ENCODE measurements at places on chromosomes 16 and 17. TPM values are rescaled to one million over a fixed set of nuclear protein-coding genes. Genes with fewer than 3 reads are reported as not detected.
A peak's percentile ranks its signal among the peaks of the same experiment; 100 is the strongest.

- H3K27me3 ChIP-seq = no peaks in the 10 kb centered on the region
- no peak overlapping the region for H3K4me3 ChIP-seq
- DNase-seq = no peak
- H3K4me1 ChIP-seq = peaks cover 9% of the 10 kb centered on the region
- H3K36me3 ChIP-seq = no peaks in the 10 kb centered on the region
These were observed 9.5 kb downstream of the NLRC5 start for GRCh38 chr16:56998861-56999260.

GRCh38 chr16:54165912-54166865 lies 120.4 kb downstream of the IRX3 start:
- H3K4me1 ChIP-seq = no peaks in the 10 kb centered on the region
- no peak overlapping the region for H3K4me3 ChIP-seq

- no peaks in the 10 kb centered on the region for H3K4me1 ChIP-seq
- no peak overlapping the region for H3K27ac ChIP-seq
- no peak overlapping the region for H3K4me3 ChIP-seq
- H3K27me3 ChIP-seq = no peaks in the 10 kb centered on the region
- no peak for DNase-seq
These were observed 1.7 kb downstream of the HOXB1 start for GRCh38 chr17:48528936-48529682.

DNA sequence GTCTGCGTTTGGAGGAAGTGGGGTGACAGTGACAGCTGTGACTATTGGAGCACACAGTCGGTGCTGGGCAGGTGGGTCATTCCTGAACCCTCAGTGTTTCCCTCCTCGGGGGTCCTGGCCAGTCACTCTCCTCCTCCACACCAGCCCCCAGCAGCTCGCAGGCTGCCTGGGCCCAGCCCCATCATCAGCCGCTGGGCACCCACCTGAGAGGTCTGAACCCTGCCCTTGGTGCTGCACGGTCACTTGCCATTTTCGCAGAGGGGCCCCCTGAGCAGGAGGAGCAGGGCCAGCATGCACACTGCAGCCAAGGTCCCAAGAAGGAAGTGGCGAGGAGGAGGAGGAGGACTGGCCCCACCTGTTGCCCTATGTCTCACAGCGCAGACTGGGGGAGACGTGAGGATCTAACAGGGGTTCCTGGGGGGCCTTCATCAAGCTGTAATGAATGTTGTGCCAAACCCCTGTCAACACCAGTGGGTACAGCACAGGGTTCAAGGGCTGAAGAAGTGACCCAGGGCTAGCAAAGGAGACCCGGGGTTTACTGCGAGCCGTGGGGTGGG lies 23.0 kb downstream of the JPH3 start:
- H3K27ac ChIP-seq = no peak overlapping the region
- no peak for DNase-seq
- H3K27me3 ChIP-seq = no peaks in the 10 kb centered on the region
- H3K4me1 ChIP-seq = 0 out of 2 replicates have a peak, but pooled peaks cover 4% of the 10 kb centered on the region

The CCDC200 gene
- total RNA-seq = not detected

GRCh38 chr17:45940826-45941225 lies 46.5 kb downstream of the MAPT start:
- DNase-seq = no peak
- H3K4me1 ChIP-seq = no peaks in the 10 kb centered on the region
- H3K27ac ChIP-seq = no peak overlapping the region
- H3K36me3 ChIP-seq = no peaks in the 10 kb centered on the region
- no peak overlapping the region for H3K4me3 ChIP-seq
- peaks cover 38% of the 10 kb centered on the region for H3K27me3 ChIP-seq

DNA sequence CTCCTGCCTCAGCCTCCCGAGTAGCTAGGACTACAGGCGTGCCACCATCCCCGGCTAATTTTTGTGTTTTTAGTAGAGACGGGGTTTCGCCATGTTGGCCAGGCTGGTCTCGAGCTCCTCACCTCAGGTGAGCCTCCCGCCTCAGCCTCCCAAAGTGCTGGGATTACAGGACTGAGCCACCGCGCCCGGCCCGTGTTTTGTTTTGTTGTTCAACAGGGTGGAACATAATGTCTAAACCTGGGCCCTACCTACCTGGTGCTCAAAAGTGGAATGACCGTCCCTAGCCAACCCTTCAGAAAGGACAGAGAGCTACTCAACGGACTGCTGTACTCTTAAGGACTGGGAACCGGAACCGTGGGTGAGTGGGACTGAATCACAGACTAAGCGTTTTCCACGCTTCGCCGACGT lies 772 bp upstream of the KIF22 start:
- H3K36me3 ChIP-seq = no peaks in the 10 kb centered on the region
- no peaks in the 10 kb centered on the region for H3K27me3 ChIP-seq
- peak overlapping the region; percentile 69 for H3K4me3 ChIP-seq
- peaks cover 13% of the 10 kb centered on the region for H3K4me1 ChIP-seq

The TEKT1 gene
- not detected for total RNA-seq

GRCh38 chr17:81106716-81107115 lies 58.6 kb upstream of the PVALEF start:
- H3K27ac ChIP-seq = no peak overlapping the region
- H3K4me3 ChIP-seq = no peak overlapping the region
- DNase-seq = no peak

- no peak overlapping the region for H3K4me3 ChIP-seq
- H3K27ac ChIP-seq = no peak overlapping the region
- DNase-seq = no peak
- no peaks in the 10 kb centered on the region for H3K4me1 ChIP-seq
These were observed 48.5 kb upstream of the HS3ST3A1 start for GRCh38 chr17:13650096-13650675.

DNA sequence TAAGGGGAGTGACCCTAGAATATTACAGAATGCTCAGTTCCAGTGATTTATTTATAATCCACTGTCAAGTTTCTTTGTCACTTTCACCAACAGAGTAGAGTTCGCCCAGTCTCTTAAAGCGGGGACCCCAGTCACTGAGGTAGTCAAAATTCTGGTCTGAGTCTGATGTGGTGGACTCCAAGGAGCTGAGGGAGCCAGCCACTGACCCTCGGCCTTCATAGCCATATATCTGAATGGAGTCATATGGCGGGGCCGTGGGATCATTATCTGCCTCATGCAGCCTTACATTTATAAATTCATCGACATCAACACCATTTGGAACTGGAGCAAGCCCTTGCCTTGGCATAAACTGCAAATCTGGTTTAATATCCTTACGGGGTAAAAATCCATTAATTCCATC lies 382.7 kb downstream of the CDH8 start:
- no peak overlapping the region for H3K27ac ChIP-seq
- H3K36me3 ChIP-seq = no peaks in the 10 kb centered on the region
- DNase-seq = no peak
- no peak overlapping the region for H3K4me3 ChIP-seq
- H3K4me1 ChIP-seq = no peaks in the 10 kb centered on the region
- H3K27me3 ChIP-seq = no peaks in the 10 kb centered on the region

GRCh38 chr16:57871456-57871855 lies 69.2 kb upstream of the KIFC3 start:
- peak; percentile 77 for DNase-seq
- no peaks in the 10 kb centered on the region for H3K36me3 ChIP-seq
- no peak overlapping the region for H3K4me3 ChIP-seq
- H3K4me1 ChIP-seq = peaks cover 15% of the 10 kb centered on the region
- H3K27ac ChIP-seq = peak overlapping the region; percentile 41
- no peaks in the 10 kb centered on the region for H3K27me3 ChIP-seq

DNA sequence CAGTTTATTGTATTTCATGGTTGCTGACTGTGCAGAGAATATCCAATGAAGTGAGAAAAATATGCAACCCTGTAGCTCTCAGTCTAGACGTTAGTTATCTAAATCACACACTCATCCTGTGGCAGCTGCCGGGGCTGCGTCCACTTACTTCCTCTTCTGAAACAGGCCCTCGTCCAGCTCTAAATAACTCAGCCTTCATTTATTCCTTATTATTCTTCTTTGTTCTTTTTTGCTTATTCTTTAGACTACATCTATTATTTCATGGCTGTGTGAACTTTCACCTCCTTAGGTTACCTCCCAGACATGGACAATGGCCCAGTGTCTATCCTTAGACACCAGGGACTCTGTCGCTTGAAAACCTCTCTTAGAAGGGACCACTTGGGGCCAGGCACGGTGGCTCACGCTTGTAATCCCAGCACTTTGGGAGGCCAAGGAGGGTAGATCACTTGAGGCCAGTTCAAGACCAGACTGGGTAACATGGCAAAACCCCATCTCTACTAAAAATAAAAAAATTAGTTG lies 3.4 kb upstream of the THUMPD1 start:
- no peak overlapping the region for H3K4me3 ChIP-seq
- no peak overlapping the region for H3K27ac ChIP-seq
- no peaks in the 10 kb centered on the region for H3K27me3 ChIP-seq
- DNase-seq = no peak
- H3K4me1 ChIP-seq = peaks cover 6% of the 10 kb centered on the region
- no peaks in the 10 kb centered on the region for H3K36me3 ChIP-seq

DNA sequence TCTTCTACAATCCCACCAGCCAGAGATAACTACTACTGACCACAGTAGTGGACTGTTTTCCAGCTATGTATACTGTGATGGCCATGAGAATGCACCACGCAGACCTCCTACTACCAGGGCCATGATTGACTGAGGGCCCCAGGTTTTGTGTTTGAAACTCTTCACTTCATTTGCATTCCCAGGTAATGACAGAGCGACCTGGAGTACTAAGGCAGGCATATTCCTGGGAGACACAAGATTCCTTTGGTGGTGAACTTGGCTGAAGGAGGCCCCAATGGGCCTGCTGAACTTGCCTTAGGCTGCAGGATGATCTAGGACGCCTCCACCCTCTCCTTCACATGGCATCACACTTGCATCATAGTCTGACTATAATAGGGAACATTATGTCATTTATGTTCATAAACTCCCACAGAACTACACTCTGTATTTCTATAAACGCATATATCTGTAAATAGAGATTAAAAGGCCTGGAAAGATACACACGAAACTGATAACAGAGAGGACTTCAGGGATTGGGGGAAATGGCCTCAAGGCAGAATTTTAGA lies 30.4 kb downstream of the CLEC19A start:
- H3K27ac ChIP-seq = no peak overlapping the region
- DNase-seq = no peak
- no peak overlapping the region for H3K4me3 ChIP-seq
- H3K27me3 ChIP-seq = no peaks in the 10 kb centered on the region
- no peaks in the 10 kb centered on the region for H3K36me3 ChIP-seq
- no peaks in the 10 kb centered on the region for H3K4me1 ChIP-seq

GRCh38 chr16:79483336-79483735 lies 117.2 kb downstream of the MAF start:
- H3K27ac ChIP-seq = no peak overlapping the region
- H3K36me3 ChIP-seq = no peaks in the 10 kb centered on the region
- H3K27me3 ChIP-seq = no peaks in the 10 kb centered on the region
- no peaks in the 10 kb centered on the region for H3K4me1 ChIP-seq

The HOXB6 gene
- total RNA-seq = 9.5 TPM

DNA sequence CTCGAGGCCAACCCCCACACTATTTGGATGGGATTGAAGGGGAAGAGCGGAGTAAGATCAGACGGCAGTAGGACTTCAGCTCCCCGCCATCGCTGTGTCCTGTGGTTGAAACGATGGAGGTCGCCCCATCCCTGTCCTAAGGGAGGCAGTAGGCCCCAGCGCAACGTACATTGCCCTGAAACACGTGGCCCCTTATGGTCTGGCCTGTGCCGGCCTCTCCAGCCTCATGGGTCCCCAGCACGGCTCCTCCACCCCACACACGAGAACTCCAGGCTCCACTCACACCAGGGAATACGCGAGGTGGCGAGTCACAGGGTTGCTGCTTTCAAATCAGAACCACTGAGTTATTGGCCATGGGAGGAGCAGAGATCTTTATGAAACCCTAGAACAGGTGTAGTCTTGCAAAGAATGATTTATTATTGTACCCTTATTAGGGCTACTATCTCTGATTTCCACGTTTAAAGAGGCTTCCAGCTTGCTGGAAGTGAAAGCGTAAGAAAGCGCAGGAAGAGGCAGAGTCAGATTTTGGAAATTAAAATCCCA lies 669 bp upstream of the DCTPP1 start:
- peaks cover 10% of the 10 kb centered on the region for H3K36me3 ChIP-seq
- no peak overlapping the region for H3K27ac ChIP-seq
- no peak for DNase-seq
- peaks cover 12% of the 10 kb centered on the region for H3K4me1 ChIP-seq
- no peak overlapping the region for H3K4me3 ChIP-seq

- H3K4me3 ChIP-seq = peak overlapping the region; percentile 6
- no peaks in the 10 kb centered on the region for H3K27me3 ChIP-seq
- H3K4me1 ChIP-seq = peaks cover 52% of the 10 kb centered on the region
- H3K36me3 ChIP-seq = no peaks in the 10 kb centered on the region
- no peak for DNase-seq
- peak overlapping the region; percentile 94 for H3K27ac ChIP-seq
These were observed 11.6 kb upstream of the CACNG4 start for GRCh38 chr17:66952681-66953629.

- H3K27me3 ChIP-seq = no peaks in the 10 kb centered on the region
- H3K36me3 ChIP-seq = peaks cover 8% of the 10 kb centered on the region
- H3K27ac ChIP-seq = no peak overlapping the region
- no peak overlapping the region for H3K4me3 ChIP-seq
- peaks cover 5% of the 10 kb centered on the region for H3K4me1 ChIP-seq
- DNase-seq = peak; percentile 18
These were observed 9.6 kb downstream of the RNF40 start for GRCh38 chr16:30771726-30772125.

DNA sequence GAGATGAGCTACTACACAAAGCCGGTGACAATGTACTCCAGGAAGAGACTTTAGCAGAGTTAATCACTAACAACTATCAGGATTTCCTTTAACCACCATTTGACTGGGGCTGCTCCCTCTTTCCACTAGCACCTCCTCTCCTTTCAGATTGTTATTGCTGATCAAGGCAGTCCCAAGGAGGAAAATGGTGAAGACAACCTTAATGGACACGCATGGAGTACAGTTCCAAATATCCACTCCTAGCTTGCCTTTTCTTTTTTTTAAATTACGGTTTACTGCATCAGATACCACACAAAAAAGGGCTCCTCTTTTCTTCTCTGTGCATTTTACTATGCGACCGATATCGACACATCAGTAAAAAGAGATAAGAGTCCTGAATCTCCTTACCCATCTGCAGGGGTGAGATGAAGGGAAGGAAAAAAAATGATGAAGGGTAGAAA lies 30.9 kb downstream of the FAM222B start:
- no peaks in the 10 kb centered on the region for H3K27me3 ChIP-seq
- peak; percentile 7 for DNase-seq
- H3K4me3 ChIP-seq = peak overlapping the region; percentile 79
- peaks cover 43% of the 10 kb centered on the region for H3K4me1 ChIP-seq

DNA sequence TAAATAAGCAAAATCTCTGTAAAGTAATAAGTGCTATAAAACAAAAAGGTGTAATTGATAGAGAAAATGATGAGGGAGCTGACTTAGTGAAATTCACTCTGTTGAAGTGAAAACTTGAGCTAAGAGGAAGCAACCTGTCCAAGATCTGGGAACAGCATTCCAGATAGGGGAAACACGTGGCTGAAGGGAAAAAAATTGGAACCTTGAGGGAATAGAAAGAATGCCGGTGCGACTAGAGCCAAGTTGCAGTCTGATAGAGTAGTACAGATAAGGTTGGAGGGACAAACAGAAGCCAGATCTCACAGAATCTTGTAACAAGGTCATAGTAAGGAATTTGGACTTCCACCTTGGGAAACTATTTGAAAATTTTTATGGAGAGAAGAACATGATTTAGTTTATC lies 623 bp upstream of the DDX52 start:
- H3K4me3 ChIP-seq = peak overlapping the region; percentile 96
- peaks cover 6% of the 10 kb centered on the region for H3K36me3 ChIP-seq
- H3K4me1 ChIP-seq = peaks cover 14% of the 10 kb centered on the region
- no peak overlapping the region for H3K27ac ChIP-seq
- DNase-seq = no peak

The SCGB1C2 gene
- not detected for total RNA-seq

- H3K27me3 ChIP-seq = peaks cover 86% of the 10 kb centered on the region
- no peaks in the 10 kb centered on the region for H3K36me3 ChIP-seq
- H3K4me1 ChIP-seq = no peaks in the 10 kb centered on the region
- DNase-seq = no peak
- no peak overlapping the region for H3K27ac ChIP-seq
- no peak overlapping the region for H3K4me3 ChIP-seq
These were observed 4.1 kb upstream of the FOXF1 start for GRCh38 chr16:86505899-86506864.

The CHRNE gene
- total RNA-seq = not detected

The HOXB1 gene
- total RNA-seq = not detected

All from PC-3 (cell line).